OCI-LY7 (cell line): ENCODE measurements at places on chromosomes 12 and 14.

GRCh38 chr14:46887144-46887543, 235.6 kb upstream of the RPL10L start:
- DNase-seq = peak; percentile 0

DNA sequence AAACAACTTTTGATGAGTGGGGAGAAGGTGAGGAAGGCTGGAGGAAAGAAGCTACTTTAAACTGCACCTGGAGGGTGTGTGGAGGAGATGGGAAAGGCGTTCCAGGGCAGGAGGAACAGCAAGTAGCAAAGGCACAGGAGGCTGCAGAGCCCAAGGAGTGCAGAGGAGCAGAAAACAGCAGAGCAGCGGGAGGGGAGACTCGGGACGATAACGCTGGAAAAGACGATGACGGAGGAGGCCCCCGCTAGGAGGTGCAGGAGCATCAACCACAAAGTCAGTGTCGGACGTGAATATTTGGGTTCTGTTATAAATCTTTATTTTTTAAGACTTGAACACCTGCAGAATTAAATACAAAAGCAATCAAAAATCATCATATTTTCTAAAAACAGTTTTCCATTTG, 44.9 kb downstream of the LGMN start:
- DNase-seq = no peak

GRCh38 chr14:23406244-23406643, 1.8 kb downstream of the MYH6 start:
- peak; percentile 14 for DNase-seq

GRCh38 chr12:22332202-22332601, 2.3 kb downstream of the ST8SIA1 start:
- DNase-seq = no peak

GRCh38 chr14:91419451-91419850, 1.8 kb upstream of the CCDC88C start:
- no peak for DNase-seq

GRCh38 chr14:96805956-96806355, 8.8 kb downstream of the VRK1 start:
- DNase-seq = no peak

GRCh38 chr14:58808828-58809227, 171.1 kb downstream of the DACT1 start:
- no peak for DNase-seq

DNA sequence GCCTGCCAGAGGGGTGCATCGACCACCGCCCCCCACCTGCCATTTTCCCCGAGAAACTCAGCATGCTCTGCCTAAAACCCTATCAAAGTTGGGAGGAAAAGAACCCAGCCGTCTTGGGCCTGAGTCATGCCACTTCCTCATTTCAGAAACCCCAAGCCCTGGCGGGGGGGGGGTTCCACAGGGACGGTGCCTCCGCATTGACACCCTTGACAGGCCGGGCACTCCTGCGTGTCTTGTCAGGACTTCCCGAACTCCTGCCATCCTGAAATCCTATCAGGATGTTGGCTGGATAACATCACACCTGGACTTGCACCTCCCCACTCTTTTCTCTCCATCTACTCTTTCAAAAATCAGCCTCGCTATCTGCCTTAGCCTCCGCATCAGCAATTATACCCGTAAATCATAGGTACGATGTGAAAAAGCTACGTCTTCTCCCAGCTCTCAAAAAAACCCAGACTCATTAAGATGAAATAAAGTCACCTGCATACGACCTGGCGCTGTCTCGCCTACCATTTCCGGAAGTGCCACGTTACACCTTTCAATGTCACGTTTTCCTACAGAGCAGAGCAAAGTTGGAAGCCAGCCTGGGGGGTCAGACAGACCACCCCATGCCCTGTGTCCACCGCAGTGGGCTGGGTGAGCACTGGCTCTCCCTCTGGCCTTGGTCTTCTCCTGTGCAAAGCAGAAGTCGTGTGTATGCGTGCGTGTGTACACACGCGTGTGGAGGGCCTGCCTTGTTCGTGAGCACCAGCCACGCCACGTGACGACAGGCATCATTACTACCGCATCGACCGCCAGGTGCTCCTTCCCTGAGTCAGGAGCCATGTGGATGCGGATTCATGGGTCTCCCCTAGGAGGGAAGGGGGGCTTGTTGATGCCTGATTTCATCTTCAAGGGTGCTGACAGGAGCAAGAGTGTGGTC, 96.7 kb downstream of the RFLNA start:
- peak; percentile 75 for DNase-seq

GRCh38 chr14:68603533-68604360, 189.1 kb downstream of the ZFP36L1 start:
- DNase-seq = no peak

- no peak for DNase-seq
Observed at GRCh38 chr14:53529519-53529918, 376.4 kb upstream of the DDHD1 start.

- no peak for DNase-seq
Observed at GRCh38 chr14:95150910-95151309, 6.4 kb downstream of the DICER1 start.

GRCh38 chr14:36442824-36443241, 77.2 kb downstream of the NKX2-1 start:
- DNase-seq = no peak

GRCh38 chr14:76109087-76109880, 42.4 kb upstream of the GPATCH2L start:
- no peak for DNase-seq

- no peak for DNase-seq
Observed at GRCh38 chr12:94103986-94104385, 44.4 kb upstream of the PLXNC1 start.

- DNase-seq = no peak
Observed at GRCh38 chr12:50016501-50017475, 8.5 kb downstream of the RACGAP1 start.

DNA sequence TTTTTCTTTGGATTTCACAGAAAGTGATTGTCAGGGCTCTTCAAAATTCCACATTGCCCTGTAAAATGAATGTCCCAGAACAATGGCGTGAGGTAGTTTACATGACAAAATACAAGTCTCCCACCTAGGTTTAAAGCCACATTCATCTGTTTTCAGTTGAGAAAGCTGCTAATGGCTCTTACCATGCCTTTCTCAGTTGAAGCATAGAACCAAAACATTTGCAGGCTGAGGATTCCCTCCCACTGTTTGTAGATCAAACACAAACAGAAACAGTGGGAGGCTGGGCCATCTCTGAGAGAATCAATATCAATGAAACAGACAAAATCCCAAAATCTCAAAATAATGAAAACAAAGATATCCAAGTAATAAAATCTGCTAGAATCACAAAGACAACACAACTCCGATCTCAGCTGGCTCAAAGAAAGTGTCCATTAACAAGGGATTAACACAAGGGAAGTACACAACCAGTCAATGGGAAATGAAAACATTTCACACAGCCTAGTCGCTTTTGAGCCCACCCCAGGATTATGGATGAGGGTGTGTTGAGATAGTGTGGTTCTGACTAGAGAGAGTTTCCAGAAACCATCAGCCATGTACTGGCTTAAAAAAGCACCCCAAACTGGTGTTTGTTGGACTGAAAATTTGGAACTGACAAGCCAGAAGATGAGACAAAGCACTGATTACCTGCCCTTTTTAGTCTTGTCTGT, 54.5 kb upstream of the TMEM260 start:
- no peak for DNase-seq

DNA sequence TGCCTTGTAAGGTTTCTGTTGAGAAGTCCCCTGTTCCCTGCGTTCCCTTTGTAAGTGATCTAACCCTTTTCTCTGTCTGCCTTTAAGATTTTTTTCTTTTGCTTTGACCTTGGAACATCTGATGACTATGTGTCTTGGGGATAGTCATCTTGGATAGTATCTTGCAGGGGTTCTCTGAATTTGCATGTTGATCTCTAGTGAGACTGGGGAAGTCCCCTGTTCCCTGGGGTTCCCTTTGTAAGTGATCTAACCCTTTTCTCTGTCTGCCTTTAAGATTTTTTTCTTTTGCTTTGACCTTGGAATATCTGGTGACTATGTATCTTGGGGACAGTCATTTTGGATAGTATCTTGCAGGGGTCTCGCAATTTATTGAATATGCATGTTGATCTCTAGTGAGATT, 38.2 kb upstream of the TMX1 start:
- DNase-seq = no peak

DNA sequence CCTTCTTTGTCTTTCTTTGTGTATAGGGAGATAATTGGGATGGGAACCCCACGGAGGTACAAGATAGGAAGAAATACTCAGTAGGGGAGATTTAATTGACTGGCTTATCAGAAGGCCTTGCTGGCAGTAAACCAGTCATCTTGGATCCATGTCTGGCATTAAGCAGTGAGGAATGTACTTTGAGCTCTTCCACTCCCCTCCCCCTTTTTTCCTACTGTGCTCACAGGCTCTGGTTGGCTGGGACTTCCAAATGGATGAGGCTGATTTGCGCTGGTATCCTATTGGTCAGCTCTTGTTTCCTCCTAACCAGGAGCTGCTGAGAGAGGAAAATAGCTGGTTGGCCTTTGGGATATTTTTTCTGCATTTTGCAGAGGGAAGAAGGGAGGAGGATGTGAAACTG, 24.7 kb downstream of the NGDN start:
- no peak for DNase-seq
